Stimulated activated CD8-positive, alpha-beta memory T cell treated with anti-CD3 and anti-CD28 coated beads, Interleukin-12 subunit alpha, Interleukin-12 subunit beta, amount 100 ng/mL, for 1 hour (primary cell): ENCODE measurements at places on chromosomes 5 and 9.

DNA sequence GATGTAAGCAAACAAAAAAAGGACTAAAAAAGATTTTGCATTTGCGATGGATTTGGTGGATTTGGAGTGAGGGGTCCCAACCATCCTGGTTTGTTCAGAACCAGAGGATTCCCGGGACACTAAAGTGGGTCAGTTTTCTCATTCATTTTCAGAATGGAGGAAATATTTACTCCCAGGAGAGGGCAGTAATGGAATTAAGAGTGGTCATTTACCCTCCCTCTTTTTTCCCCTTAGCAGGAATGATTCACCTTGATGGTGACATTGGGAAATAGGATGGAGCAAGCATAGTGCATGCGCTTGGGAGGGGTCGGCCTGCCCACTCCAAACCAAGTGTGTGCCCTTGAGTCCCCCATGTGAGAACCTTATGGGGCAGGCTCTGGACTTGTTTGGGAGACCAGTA lies 164.2 kb upstream of the PUM3 start:
- no peak for DNase-seq

DNA sequence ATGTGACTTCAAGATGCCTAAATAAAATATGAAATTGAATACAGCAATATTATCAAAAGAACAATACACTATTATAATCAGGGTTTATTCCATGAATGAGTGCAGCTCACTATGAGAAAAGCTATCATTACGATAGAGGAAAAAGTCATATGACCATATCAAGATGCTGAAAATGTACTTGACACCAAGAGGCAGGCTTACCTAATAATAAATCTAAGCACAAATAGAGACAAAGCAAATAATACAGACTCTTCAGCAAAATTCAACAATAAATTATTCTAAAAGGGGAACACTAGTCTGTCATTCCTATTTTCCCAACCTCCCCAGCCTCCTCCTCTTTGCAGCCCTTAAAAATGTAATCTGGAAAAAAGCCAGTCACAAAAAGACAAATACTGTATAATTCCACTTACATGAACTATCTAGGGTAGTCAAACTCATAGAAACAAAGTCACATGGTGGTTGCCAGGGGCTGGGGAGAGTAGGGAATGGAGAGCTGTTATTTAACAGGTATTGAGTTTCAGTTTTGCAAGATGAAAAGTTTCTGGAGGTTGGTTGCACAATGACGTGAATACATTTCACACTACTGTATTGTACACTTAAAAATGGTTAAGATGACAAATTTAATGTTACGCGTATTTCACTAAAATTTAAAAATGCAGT lies 148.4 kb downstream of the NFIB start:
- no peak for DNase-seq

DNA sequence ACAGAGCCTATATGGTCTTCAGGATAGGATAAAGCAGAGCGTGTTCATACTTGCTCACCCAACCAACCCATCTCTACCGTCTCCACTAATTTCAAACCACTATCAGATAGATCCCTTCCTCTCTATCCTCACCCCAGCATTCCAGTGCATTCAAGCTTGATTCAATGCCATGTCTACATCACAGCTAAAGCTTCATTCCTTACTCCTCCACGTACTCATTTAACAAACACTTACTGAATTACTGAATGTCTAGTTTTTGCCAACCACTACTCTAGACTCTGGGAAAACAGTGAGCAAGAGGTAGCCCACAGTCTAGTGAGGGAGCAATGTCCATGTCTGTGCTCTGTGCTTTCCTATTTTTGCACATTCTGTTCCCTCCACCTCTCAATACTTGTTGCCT lies 163.5 kb upstream of the MSX2 start:
- no peak for DNase-seq

- no peak for DNase-seq
Measured at GRCh38 chr5:171615705-171616640, 169.6 kb upstream of the SMIM23 start.

DNA sequence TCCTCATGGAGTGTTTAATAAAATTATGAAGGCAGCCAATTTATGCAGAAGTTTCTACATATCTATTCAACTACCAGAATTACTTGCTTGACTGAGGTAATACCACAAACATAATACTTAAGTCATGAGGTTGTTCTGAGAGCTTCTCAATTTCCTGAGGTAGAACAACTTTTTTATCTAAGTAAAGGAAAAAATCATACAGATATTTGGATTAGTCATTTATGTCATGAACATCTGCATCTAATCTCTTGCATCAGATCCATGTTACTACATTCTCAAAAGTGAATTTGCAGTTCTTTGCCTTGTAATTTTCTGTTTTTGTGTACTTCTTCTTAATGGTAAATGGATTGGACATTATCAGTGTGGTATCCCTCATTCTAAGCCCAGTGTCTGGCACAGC lies 60.4 kb upstream of the RGMB start:
- no peak for DNase-seq

- DNase-seq = no peak
Measured at GRCh38 chr9:79127661-79128060, 444.1 kb upstream of the TLE4 start.

GRCh38 chr5:122385808-122386207 lies 73.8 kb downstream of the SNCAIP start:
- DNase-seq = no peak
